AG20443 (cell line): ENCODE measurements at places on chromosomes 2 and 18.

- DNase-seq, result peak; percentile 85
These were observed 42.1 kb upstream of the GALR1 start for GRCh38 chr18:77207540-77207939.

DNA sequence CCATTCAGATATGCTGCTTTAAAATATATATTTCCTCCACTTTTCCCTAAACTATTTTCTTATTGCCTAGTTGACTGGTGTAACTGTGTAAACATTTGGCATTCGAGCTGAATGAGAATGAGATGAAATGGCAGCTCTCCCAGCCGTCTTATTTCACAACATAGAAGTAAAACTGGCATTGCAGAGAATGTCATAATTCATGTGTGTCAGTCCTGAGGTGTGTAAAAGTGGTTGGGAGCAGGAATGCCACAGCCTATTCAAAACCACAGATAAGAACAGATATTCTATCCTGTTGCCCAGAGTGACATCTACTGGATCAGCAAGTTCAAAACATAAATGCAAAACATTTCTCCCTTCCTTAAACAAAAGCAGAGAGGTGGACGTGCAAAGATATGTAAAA lies 565.5 kb upstream of the CHAC2 start:
- DNase-seq, result peak; percentile 28

DNA sequence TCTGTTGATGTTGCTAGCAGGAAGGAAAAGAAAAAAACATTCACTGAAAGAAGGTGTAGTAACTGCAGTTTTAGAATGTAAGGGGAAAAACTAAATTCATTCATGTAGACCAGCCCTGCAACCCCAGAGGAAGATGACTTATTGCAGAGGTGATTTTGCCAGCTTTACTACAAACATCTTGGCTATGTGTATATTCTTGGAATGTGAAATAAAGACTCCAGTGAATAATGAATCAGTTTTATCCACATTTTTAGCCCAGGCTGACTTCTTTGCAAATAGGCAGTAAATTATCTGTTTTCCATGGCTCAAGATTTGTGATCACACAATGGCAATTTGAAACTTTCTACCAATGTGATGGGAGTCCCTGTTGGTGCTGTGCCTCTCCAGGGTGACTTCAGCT lies 206.1 kb upstream of the SETBP1 start:
- DNase-seq, result peak; percentile 34

DNA sequence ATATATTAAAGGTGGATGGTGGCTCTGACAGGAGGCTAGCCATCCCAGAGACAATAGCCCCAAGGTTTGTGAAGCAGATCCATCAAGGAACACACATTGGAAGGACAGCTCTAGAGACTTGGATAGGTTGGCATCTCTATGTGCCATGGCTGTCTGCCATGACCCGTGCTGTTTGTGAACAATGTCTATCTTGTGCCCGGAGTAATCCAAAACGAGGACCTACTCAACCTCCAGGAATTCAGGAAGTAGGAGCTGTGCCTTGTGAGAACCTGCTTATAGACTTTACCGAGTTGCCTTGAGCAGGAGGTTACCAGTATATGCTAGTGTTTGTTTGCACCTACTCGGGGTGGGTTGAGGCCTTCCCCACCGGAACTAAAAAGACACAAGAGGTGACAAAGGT lies 43.1 kb upstream of the SELENOI start:
- no peak for DNase-seq

DNA sequence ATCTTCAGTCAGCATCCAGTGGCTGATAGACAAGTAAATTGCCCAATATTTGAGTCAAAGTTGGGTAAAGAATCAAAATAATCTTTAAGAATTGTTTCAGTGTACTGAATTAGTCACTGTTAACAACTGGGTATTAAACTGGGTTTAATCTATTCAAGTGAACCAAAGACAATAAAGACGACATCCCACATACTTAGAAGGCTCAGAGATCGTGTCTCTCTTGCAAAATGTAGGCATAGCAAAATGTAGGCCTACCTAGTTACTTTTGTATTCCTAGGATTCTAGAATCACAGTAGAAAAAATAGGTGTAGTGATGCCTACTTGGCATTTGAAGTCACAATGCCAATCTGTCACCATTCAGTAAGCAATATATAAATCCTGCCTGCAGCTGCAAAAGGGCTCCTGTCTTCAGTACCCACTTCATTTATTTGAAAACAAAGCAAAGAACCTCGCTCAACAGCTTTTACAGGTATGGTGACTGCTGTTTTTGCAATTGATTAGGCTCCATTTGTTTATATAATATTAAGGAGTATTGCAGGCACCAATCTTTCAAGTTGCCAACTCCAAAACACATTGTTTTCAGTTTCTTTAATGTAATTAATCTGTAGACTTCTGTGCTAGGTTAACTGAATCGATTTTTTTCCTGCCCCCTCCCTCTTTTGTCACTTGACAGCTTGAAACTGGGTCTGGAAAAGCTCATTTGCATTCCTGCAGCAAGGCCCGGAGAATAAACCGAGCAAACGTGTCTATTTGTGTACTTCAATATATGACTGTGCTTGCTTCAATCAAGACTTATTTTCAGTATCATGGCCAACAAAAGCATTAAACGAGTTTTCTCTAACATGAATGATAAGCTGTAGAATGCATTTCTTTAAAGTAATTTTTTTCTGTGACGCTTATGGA lies 1074.9 kb downstream of the TDRD15 start:
- no peak for DNase-seq

- no peak for DNase-seq
These were observed 73.5 kb upstream of the SERTAD2 start for GRCh38 chr2:64727013-64727767.

DNA sequence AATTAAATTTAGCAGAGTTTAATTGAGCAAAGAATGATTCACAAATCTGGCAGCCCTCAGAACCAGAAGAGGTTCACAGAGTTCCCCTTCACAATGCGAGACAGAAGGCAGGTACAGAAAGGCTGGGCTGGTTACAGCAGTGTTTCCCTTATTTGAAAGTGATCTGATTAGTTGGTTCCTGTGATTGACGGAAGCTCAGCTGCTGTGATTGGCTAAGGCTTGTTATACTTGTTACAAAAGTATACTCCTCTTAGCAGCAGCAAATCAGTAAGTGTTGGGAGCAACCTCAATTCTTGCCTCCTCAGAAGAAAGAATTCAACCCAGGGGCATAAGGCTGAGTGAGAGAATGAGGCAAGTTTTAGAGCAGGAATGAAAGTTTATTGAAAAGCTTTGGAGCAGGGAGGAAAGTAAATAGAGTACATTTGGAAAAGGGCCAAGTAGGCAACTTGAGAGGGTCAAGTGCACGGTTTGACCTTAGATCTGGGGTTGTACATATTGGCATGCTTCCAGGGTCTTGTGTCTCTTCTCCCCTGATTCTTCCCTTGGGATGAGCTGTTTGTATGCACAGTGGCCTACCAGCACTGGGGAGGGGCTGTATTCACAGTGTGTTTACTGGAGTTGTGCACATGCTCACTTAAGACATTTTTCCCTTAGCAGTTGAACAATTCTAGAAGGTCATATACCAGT lies 431.8 kb upstream of the RAB12 start:
- no peak for DNase-seq

DNA sequence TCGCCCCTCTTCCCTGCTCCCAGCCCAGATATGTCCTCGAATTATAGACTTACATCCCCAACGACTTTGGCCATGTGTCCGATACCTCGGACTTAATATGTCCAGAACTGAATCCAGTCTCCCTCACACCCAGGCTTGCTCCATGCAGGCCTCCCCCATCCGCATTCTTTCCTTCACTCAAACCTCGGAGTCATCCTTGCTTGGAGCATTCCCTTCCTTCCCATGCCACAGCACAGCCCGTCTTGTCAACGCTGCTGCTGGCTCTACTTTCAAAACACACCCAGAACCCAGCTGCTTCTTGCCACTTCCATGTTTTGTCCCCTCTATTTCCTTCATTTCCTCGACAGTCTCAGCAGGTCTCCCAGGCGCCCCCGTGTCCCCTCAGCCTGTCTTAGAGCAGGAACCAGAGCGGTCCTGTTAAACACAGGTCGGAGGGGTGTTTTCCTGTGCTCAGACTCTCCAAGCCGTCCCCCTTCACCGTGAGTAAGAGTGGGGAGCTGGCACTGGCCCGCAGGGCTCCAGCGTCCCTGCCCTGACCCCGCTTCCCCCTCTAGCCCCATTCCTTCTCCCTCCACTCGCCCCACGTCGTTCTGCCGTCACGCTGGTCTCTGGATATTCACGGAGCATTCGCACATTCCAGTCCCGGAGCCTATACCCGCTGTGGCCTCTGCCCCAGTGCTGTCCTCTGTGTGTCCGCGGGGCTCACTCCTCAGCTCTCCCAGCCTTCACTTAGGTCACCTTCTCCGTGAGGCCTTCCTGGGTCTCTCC lies 54.4 kb downstream of the VAPA start:
- DNase-seq, result peak; percentile 65
